ENCODE measurements at places on chromosomes 12 and 14.

DNA sequence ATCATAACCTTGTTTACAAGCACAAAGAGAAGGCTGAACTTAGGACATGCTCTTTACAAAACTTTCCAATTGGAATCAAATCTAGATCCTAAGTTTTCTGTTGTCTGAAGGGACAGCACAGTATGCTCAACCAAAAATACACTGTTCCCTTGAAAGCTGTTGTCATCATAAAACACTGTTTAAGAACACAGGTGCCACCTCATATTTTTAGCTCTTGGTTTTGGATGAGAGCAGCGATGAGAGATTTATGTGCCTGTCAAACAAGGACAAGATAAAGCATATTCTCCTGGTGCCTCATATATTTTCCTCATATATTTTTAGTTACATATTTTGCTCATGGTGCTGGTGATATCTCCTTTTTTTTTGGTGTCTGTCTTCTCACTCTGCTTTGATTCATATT lies 788.4 kb downstream of the AACS start:
- no peak for DNase-seq

- DNase-seq: no peak
Measured at GRCh38 chr12:123035841-123036240, 55.4 kb downstream of the ARL6IP4 start.

DNA sequence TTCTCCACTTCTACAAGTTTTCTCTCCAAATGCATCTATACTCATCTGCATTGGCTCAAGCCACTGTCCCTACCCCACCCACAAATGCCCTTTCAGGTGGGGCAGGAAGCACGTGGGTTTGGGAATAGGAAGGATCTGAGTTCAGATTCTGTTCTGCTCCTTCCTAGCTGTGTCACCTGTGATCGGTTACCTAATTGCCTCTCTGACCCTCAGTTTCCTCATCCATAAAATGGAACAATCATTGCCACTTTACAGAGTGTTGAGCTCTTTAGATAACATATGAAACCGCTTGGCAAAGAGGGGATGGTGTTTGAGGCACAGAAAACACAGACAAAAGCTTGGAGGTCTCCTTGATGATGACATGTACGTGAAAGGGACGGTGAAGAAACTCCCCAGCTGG lies 34.5 kb downstream of the FOXN3 start:
- DNase-seq: no peak

DNA sequence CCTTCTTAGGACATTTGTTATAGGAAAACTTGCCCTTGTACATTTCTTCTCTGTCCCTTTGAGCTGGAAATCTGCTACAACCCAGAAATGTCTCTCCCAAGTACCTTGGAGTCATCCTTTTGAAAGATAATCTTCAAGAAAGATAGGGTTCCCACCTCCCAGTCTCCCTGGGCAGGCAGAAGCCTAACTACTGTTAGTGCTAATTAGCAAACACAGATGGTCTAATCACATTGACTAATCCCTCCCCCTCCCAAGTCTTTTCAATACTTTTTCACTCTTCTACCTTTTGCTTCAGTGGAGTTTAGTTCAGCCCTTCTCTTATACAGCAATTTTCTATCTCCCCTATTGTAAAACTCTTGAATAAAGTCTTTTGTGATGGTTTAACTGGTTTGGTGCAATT lies 129.8 kb upstream of the PPFIA2 start:
- DNase-seq: no peak

DNA sequence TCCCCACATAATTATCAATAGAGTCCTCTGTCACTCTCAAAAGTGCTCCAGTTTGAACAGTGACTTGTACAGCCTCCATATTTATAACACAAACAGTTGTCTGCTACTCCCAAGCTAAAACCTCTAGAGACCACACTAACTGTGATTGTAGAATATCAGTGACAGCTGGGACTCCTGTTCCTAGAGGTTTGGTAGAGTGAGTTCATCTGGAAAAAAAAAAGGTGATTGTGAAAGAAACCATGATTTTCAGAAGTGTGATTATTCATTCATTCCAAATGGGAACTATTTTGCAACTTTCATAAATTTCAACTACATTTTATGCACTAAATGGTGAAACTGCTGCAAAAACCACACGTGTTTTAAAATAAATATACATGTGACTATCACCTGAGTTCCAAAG lies 128.0 kb upstream of the PLXNC1 start:
- no peak for DNase-seq
